Ecto neural progenitor cell (in vitro differentiated cells): ENCODE measurements at places on chromosomes 4 and X.

GRCh38 chrX:2928191-2928582 lies 952 bp downstream of the ARSD start:
- peak; percentile 87 for DNase-seq

DNA sequence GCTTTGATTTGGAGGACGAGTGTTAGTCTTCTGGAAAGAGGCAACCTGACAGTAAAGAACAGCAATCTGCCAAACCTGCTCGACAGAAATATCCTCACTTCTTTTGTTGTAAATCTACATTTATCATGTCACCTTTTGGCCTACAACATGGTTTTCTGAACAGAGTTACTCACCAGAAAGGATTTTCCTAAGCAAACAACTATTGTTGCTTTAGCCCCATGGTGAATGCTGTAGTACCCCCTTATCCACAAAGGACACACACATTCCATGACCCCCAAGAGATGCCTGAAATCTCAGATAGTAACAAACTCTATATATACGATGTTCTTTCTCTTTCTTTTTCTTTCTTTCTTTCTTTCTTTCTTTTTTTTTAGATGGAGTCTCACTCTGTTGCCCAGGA lies 42.7 kb downstream of the TMEM150C start:
- DNase-seq: no peak

DNA sequence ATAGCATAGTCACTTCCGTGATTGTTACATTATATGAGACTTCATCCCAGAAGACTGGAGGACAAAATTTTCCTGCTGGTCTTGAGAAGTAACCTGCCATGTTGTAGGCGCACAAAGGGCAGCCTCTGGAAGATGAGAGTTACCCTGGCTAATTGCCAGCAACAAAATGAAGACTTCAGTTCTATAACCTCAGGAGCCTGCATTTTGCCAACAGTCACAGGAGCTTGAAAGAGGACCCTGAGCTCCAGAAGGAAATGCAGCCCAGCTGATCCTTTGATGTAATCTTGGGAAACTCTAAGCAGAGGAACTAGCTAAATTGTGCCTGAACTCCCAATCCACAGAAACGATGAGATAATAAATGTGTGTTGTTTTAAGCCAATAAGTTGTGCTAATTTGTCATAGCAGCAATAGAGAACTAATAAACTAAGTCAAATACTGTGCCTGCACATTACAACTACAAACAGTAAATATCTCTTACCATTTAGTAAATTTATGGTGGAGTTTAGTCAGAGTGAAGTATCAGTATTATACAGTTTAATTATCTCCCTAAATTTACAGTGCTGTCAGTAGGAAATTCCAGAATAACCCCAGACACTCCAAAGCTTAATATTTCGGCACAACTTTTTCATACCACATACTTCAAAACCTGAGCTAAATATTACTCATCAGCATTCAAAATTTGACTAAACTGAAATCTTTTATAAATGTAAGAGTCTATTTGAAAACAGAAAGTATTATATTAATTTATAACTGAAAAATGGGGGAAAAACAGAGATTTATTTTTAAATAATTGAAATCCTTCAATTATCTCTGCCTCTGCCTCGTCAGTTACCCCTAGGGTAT lies 90.1 kb upstream of the MAPK10 start:
- DNase-seq: no peak

GRCh38 chr4:2079006-2079405 lies 19.9 kb downstream of the NAT8L start:
- DNase-seq: no peak

GRCh38 chr4:139889901-139890300 lies 224.3 kb downstream of the MGST2 start:
- DNase-seq: no peak
